ENCODE measurements at places on chromosomes 6 and 20.

DNA sequence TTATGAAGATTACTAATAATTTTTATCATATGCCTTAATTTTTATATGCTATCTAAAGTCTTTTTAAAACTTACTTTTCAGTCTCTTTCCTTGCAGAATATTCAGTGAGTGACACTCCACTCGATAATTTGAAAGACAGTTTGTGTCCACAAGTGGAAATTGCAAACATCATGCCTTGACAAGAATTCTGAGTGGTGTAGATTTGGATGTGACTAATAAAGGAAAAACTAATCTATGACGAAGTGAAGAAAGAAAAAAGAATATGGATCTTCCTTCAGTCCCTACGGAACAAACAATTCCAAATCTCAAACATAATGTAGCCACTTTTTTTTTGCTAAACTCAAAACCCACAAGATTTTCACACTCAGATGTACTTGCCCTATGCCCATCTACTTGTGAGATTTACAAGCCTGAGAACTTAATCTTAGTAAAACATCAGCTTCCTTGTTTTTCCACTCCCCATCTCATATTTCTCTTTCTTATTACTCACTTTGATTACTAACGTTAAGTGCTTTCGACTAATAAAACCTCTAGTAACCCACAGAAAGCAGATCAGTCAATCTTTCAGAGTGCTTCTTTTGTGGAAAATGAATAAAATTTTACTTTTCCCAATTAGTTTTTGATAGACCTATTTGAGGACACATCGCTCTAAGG lies 1155.8 kb downstream of the GRIK2 start:
- DNase-seq: no peak
- no peaks in the 10 kb centered on the region for H3K36me3 ChIP-seq
- H3K27ac ChIP-seq: no peak overlapping the region
- no peaks in the 10 kb centered on the region for H3K4me1 ChIP-seq
- no peak overlapping the region for H3K4me3 ChIP-seq

GRCh38 chr6:135535989-135536414 lies 38.5 kb upstream of the AHI1 start:
- no peak overlapping the region for H3K27ac ChIP-seq
- H3K4me1 ChIP-seq: no peaks in the 10 kb centered on the region

DNA sequence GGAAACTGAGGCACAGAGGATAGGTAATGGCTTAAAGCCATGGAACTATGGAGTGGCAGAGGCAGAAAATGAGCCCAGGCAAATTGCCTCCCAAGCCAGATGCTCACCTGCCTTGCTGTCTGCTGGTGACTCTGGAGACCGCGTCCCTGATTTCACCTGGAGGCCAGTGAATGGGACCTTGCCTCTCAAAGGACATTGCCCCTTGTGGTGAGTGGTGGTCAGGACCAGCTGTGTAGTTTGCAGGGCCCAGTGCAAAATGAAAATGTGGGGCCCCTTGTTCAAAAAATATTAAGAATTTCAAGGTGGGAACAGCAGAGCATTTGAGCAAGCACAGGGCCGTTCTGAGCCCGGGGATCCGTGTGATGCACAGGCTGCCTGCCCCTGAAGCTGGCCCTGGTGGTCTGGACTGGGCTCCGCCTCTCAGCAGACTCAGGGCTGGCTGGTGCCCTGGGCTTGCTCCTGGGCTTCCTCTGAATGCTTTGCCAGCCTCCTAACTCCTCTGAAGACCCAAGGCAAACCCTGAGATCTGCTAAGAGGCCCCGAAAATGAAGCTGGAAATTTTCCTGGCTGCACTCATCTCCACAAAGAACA lies 19.8 kb upstream of the KCNG1 start:
- H3K27ac ChIP-seq: no peak overlapping the region
- no peak overlapping the region for H3K4me3 ChIP-seq
- H3K4me1 ChIP-seq: no peaks in the 10 kb centered on the region

GRCh38 chr6:14478381-14479225 lies 361.0 kb downstream of the CD83 start:
- peaks cover 3% of the 10 kb centered on the region for H3K4me1 ChIP-seq
- peaks cover 5% of the 10 kb centered on the region for H3K36me3 ChIP-seq
- no peaks in the 10 kb centered on the region for H3K27me3 ChIP-seq
- no peak overlapping the region for H3K27ac ChIP-seq
- no peak overlapping the region for H3K4me3 ChIP-seq

- H3K27me3 ChIP-seq: no peaks in the 10 kb centered on the region
- no peak overlapping the region for H3K4me3 ChIP-seq
These were observed 201.5 kb downstream of the FARS2 start for GRCh38 chr6:5462856-5463255.

DNA sequence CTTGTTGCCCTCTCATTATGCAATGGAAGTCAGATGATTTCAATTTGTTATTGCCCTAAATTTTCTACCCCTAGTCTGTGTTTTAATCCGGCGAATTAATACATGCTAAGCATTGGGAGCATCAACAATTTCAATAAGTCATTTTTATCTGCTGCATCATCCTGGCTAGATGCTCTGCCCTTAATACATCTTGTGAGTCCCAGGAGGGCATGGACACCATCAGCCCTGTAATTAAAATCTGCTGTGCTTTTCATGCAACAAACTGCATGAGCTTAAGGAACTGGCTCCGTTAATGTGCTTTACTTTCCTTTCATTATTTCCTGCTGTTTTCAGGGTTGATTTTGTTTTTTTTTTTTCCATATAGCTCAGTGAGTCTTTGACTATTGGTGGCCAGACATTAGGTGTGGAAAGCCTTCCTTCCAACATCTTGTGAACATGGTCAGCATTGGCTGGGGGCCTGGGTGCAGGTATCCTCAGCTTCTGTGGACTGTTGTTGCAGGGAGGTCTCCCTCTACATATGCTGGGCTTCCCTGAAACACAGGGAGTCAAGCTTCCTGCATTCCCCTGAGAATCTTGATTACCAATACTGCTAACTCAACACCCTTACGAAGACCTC lies 8.5 kb upstream of the PBOV1 start:
- H3K27me3 ChIP-seq: peaks cover 4% of the 10 kb centered on the region
- DNase-seq: no peak
- no peak overlapping the region for H3K4me3 ChIP-seq
- no peaks in the 10 kb centered on the region for H3K36me3 ChIP-seq

DNA sequence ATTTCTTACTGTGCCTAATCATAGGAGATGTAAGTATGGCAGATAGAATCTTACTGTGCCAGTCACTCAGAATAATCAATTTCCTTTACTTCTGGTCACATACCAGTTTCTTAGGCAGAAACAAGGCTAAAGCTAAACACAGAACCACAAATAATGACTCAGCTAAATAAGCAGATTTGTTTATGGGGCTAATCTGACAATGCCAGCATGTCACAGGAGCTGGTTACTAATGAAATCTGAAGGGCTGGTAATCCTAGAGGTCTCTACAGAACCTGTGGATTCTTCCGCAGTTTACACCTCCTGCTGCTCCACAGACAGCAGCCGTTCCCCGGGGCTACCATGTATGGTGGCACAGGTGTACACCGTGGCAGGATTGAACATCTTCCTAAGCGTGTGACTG lies 80.8 kb downstream of the LYRM4 start:
- DNase-seq: no peak
- no peaks in the 10 kb centered on the region for H3K27me3 ChIP-seq
- no peak overlapping the region for H3K27ac ChIP-seq
- H3K36me3 ChIP-seq: peaks cover 7% of the 10 kb centered on the region
- H3K4me1 ChIP-seq: peaks cover 18% of the 10 kb centered on the region

DNA sequence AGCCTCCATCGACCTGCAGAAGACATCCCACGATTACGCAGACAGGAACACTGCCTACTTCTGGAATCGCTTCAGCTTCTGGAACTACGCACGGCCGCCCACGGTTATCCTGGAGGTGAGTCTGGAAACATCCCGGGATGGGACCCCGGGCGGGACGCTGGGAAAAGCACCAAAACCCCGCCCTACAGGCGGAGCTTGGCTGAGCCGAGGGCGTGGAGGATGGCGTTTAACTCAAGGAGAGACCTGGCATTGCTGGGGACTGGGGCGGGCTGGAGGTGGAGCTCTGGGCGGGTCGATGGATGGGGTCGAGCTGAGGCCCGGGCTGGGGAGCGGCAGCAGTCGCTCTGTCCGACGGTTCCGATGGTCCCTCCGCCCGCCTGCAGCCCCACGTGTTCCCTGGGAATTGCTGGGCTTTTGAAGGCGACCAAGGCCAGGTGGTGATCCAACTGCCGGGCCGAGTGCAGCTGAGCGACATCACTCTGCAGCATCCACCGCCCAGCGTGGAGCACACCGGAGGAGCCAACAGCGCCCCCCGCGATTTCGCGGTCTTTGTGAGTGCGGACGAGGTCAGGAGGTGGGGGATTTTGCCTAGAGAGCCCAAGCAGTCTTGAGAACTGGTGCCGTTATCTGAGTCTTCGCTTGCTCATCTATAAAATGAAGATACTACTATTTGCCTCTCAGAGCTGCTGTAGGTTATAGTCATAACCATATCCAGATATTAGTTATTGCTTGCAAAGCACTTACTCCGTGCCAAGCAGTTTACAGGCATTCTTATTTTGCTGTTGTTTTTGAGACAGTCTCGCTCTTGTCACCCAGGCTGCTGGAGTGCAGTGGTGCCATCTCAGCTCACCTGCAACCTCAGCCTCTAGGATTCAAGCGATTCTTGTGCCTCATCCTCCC lies 3.8 kb downstream of the SPAG4 start:
- H3K4me1 ChIP-seq: peaks cover 20% of the 10 kb centered on the region
- H3K4me3 ChIP-seq: peak overlapping the region; percentile 93
- H3K27me3 ChIP-seq: no peaks in the 10 kb centered on the region

GRCh38 chr20:14259689-14260088 lies 77.7 kb downstream of the FLRT3 start:
- no peak for DNase-seq
- H3K4me3 ChIP-seq: no peak overlapping the region
- H3K4me1 ChIP-seq: no peaks in the 10 kb centered on the region

DNA sequence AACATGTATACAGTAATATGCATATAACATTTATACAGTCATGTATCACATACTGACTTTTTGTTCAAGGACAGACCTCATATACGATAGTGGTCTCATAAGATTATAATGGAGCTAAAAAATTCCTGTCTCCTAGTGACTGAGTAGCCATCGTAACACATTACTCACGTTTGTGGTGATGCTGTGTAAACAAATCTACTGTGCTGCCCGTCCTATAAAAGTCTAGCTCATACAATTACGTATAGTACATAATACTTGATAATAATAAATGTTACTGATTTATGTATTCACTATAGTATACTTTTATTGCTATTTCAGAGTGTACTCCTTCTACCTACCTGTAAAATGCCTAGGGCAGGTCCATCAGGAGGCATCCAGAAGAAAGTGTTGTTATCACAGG lies 17.4 kb downstream of the SERAC1 start:
- no peak overlapping the region for H3K27ac ChIP-seq
- no peaks in the 10 kb centered on the region for H3K27me3 ChIP-seq
- peaks cover 8% of the 10 kb centered on the region for H3K36me3 ChIP-seq
- no peak for DNase-seq

DNA sequence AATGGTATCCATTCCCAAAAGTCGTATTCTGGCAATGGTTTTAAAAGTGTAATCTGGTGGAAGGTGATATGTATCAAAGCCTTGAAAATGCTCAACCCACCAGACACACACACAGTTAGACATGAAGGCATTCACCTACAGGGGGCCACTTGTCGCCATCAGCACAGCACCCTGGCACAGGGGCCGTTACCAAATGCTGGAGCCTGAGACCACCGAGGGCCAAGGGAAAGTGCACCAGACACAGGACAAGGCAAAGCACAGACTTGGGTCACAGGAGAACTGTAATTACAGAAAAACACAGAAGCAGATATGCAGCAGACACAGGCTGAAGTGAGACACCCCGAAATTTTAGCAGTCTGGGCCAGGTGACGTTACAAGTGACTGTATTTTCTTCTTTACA lies 9.3 kb downstream of the TAF4 start:
- DNase-seq: no peak
- H3K27ac ChIP-seq: no peak overlapping the region
- no peak overlapping the region for H3K4me3 ChIP-seq

- no peaks in the 10 kb centered on the region for H3K36me3 ChIP-seq
- H3K4me3 ChIP-seq: no peak overlapping the region
- no peaks in the 10 kb centered on the region for H3K4me1 ChIP-seq
- H3K27me3 ChIP-seq: peaks cover 9% of the 10 kb centered on the region
These were observed 109.2 kb downstream of the FOXF2 start for GRCh38 chr6:1498491-1499113.

DNA sequence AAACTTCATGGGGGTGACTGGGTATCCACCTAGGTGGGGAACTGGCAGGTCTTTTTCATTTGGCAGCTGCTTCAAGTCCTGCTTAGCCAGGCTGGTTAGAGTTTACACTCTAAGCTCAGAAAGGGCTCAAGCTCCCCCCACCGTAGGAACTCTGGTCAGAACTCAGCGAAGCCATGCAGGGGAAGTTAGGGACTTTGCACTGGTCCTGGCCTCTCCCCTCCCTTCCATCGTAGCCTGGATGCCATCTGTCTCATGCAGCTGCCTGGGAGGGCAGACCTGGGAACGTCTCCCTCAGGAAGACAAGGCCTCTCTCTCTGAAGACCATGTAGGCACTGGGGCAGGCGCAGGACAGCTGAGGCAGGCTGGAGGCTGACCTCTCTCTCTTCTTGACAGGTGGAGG lies 183.8 kb upstream of the UST start:
- no peaks in the 10 kb centered on the region for H3K27me3 ChIP-seq
- no peak overlapping the region for H3K4me3 ChIP-seq
- peaks cover 11% of the 10 kb centered on the region for H3K4me1 ChIP-seq
- no peaks in the 10 kb centered on the region for H3K36me3 ChIP-seq

DNA sequence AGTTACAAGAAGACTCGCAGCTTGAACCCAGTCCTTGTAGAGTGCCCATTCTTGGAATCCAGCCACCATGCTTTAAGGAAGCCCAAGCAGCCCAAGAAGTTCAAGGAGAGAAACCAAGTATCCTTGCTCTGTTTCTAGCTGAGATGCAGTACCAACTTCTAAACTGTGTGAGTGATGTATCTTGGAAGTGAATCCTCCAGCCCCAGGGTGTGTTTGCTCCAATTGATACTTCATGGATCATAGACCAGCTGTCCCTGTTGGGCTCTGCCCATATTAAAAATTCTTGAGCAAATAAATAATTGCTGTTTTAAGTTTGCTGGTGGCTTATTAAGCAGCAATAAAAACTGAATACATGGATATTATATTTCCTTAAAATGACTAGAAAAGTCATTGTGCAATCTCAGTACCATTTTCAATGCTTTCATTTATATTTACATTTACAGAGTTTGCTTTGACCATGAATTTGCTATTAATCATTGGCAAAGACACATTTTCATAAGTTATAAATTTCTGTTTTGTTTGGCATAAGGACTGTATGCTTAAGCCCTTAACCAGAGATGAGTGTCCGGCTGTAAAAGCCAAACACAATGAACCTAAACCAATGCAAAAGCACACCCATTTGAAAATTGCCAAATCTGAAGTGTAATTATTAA lies 9.2 kb downstream of the SPTLC3 start:
- H3K27ac ChIP-seq: no peak overlapping the region
- H3K4me3 ChIP-seq: no peak overlapping the region
- DNase-seq: no peak
- H3K27me3 ChIP-seq: peaks cover 3% of the 10 kb centered on the region
- H3K4me1 ChIP-seq: no peaks in the 10 kb centered on the region

GRCh38 chr20:46177768-46178167 lies 59.7 kb downstream of the CD40 start:
- no peak overlapping the region for H3K4me3 ChIP-seq
- H3K27me3 ChIP-seq: peaks cover 33% of the 10 kb centered on the region
- H3K4me1 ChIP-seq: peaks cover 2% of the 10 kb centered on the region

GRCh38 chr20:48740712-48741111 lies 87.1 kb downstream of the PREX1 start:
- no peak overlapping the region for H3K27ac ChIP-seq
- H3K4me3 ChIP-seq: peak overlapping the region; percentile 58
- no peaks in the 10 kb centered on the region for H3K27me3 ChIP-seq
- DNase-seq: no peak
- peaks cover 38% of the 10 kb centered on the region for H3K36me3 ChIP-seq

Data from memory B cell (primary cell).